RWPE1 (cell line): ENCODE measurements at places on chromosomes 13 and 19.

DNA sequence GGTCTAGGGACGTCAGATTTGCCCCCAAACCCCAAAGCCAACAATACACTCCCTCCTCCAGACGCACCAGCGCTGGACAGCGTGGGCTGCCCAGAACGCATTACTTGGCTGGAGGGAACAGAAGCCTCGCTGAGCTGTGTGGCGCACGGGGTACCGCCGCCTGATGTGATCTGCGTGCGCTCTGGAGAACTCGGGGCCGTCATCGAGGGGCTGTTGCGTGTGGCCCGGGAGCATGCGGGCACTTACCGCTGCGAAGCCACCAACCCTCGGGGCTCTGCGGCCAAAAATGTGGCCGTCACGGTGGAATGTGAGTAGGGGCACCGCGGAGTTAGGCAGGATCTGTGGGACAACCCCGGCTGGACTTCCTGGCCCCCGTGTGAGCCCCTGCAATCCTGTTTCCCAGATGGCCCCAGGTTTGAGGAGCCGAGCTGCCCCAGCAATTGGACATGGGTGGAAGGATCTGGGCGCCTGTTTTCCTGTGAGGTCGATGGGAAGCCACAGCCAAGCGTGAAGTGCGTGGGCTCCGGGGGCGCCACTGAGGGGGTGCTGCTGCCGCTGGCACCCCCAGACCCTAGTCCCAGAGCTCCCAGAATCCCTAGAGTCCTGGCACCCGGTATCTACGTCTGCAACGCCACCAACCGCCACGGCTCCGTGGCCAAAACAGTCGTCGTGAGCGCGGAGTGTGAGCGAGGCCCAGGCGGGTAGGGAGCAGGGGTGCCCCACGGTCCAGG, 4.0 kb downstream of the ICAM5 start:
- DNase-seq: no peak

- peak; percentile 19 for DNase-seq
Observed at GRCh38 chr19:43316591-43317319, 36.7 kb upstream of the CD177 start.

DNA sequence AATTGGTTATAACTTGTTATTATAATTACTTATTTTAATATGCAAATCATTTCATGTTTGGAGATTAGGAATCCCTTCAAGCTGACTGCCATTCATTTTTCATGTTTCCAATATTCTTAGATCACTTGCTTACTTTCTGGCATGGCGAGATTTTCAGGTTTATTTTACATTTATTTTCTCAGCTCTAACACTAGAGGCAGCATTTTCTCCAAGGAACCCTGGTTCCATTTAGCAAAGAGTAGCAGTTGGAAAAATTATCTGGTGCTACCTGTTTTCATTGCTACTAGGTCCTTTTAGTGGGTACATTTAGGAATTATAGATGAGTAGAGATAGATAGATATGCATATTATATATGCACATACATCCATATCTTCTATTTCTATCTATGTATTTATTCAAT, 90.9 kb upstream of the TRPC4 start:
- DNase-seq: no peak

- no peak for DNase-seq
Observed at GRCh38 chr13:92451060-92451459, 775.5 kb upstream of the GPC6 start.

GRCh38 chr13:20197361-20197834, 4.7 kb upstream of the GJB2 start:
- DNase-seq: peak; percentile 50

GRCh38 chr13:23957981-23958380, 60.7 kb upstream of the C1QTNF9B start:
- no peak for DNase-seq

GRCh38 chr19:32138416-32138815, 207.0 kb upstream of the ZNF507 start:
- DNase-seq: no peak

DNA sequence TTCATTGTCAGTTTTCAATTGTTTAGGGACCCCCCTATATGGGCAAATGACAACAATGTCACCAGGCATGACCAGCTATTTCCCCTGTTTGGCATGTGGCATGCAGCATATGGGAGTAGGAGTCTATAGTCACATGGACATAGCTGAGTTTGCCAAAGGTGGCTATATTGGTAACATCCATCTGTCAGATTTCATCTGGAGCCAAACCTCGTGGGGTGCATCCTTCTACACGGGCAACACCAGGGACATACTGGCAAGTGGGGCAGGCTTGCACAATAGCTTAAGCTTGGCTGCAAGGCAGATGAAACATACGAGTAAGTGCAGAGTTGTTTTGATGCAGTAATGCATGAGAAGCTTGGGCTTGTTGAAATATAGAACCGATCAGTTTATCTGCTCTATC, 24.5 kb upstream of the ZNF816 start:
- DNase-seq: no peak

GRCh38 chr13:46679369-46680120, 117.4 kb downstream of the ESD start:
- no peak for DNase-seq
